Amygdala (tissue), 56 donors: ENCODE measurements at places on chromosomes 1 and 21.

- DNase-seq, result no peak
Measured at GRCh38 chr1:150532860-150533259, 16.3 kb upstream of the ADAMTSL4 start.

GRCh38 chr1:115492880-115493279 lies 148.9 kb upstream of the VANGL1 start:
- DNase-seq, result no peak

DNA sequence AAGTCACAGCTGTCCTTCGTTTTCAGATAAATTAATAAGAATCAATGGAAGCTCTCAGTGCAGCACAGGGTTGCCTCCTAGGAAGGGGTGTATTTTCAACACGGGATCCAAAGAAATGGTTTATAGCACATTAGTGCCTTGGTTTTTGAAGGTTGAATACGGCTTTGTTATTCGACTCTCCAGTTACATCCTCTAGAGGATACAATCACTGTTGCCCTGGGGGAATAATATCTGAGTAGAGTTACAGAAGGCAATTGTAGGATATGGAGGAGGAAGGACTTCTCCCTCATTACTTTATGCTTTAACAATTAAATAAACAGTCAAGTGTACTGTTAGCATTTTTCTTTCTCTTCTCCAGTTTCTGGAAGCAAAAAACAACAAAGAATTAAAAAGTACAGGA lies 14.3 kb upstream of the ZNF326 start:
- DNase-seq, result no peak

GRCh38 chr1:244730153-244730933 lies 77.4 kb downstream of the DESI2 start:
- DNase-seq, result no peak

DNA sequence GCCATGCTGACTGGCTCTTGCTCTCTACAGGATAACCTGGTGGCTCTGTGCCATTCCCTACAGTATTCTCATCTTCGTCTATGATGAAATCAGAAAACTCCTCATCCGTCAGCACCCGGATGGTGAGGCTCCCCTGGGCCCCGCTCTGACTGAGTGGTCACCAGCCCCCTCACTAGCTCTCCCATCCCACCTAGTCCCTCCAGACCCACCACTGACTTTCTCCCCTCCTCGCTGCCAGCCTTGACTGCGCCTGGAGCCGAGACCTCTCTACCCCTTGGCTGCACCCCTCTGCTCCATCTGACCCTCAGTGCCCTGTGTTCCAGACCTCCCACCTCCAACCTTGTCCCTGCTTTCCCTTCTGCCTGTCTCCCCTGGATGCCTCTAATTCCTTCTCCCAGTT lies 4.1 kb upstream of the CASQ1 start:
- DNase-seq, result no peak

- DNase-seq, result no peak
Measured at GRCh38 chr21:34930971-34931370, 118.1 kb downstream of the RUNX1 start.

- no peak for DNase-seq
Measured at GRCh38 chr1:241932845-241933244, 24.7 kb upstream of the BECN2 start.

DNA sequence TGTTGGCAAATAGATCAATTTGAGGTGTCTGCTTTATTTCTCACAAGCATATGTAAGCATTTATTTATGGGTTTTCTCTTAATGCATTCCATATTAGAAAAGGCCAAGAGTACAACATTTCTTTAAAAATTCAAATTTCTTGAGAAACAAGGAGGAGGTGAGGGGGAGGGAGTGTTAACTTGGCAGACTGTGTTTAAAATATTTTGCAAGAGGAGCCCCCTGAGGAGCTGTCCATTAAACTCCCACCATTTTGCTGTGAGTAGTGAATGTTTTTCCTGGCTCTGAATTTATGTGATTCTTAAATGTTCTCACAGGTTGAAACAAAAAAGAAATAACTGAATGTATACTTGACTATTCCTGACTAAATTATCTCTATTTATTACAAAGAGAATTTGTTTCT lies 363.8 kb downstream of the PTPRC start:
- DNase-seq, result no peak

DNA sequence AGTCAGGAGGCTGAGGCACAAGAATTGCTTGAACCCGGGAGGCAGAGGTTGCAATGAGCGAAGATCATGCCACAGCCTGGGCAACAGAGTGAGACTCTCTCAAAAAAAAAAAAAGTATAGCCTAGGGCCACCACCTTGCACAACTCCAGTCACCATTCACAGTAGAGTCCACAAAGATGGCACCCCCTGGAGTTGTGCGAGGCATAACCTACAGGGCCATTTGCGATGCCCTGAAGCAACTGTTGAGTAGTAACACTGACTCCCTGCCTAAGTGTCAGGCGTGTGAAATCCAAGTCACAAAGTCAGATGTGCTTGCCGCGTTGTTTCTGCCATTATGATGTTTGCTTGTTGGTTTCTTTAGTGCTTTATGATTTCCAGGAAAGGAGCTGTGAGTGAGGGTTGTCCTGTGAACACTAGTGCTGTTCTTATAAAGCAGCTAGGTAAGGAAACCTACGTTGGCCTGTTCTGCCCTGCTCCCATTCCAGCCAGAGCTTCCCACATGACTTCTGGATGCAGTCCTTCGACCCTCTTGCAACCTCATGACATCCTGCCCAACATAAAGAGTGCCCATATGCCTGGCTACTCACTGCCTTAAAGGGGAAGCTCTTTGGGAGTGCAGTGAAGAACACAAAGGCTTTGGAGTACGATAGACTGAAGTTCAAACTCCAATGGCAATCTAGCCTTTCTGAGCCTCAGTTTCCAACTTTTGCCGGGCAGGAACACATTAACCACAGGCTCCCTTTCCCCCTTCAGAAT lies 29.8 kb downstream of the FHAD1 start:
- DNase-seq, result no peak

- DNase-seq, result no peak
Measured at GRCh38 chr1:66386712-66387111, 147.2 kb upstream of the SGIP1 start.

DNA sequence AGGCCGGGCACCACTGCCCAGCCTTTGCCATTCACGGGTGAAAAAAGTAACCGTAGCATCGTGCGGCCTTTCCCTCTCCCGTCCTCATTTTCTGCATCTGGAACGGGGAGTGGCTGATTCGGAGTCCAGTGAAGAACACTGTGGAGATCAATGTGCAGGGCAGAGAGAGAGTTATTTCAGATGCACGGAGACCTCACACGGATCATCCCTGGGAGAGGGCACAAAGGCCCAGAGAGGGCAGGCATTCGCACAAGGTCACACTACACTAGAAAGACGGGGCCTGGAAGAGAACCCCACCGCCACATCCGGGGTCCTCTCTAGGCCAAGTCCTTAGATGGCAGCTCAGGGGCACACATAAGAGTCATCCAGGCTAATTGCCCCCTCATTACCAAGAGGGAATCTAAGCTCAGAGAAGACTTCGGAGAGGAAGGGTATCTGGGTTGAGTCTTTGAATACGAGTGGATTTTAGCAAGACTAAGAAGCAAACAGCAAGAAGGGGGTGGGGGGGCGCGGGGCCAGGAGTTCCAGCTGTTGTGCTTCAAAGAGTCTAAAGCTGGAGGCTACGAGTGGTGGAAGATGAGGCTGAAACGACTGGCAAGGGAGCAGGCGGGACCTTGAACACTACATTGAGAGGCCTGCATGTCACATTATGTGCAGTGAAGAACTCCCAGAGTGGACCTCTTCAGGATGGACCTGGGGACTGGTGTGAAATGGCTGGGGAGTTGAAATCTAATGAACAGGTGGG lies 857 bp downstream of the GPX7 start:
- no peak for DNase-seq

DNA sequence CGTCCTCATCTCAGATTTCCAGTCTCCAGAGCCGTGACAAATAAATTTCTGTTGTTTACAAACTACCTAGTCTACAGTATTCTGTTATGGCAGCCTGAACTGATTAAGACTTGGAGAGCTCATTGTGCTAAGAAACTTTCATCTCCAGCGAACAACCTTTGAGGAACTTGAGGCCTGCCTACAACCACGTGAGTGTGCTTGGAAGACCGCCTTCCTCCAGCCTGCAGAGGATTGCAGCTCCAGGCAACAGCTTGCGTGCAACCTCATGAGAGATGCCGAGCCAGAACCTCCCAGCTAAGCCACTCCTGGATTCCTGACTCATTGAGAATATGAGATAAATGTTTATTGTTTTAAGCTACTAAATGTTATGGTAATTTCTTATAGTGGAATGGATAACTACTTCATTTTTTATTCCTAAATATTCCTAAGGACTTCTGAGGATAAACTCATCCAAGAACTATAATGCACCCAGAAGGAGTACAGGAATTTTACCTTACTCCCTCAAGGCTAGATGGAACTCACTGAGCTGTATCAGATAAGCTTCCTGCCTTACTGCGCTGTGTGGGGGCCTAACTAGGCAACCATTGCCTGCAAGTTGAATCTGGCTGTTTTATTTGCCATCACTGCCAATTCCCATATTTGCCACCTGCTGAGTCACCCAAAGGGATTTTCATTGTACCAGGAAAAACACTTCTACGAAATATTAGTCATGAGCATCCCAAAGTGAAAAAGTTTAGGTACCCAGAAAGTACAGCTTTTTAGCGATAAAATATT lies 17.6 kb downstream of the FAM177B start:
- DNase-seq, result no peak

GRCh38 chr1:31930836-31931592 lies 7.2 kb downstream of the PTP4A2 start:
- no peak for DNase-seq
